ENCODE measurements at places on chromosomes 6 and 20. TPM values are rescaled to one million over a fixed set of nuclear protein-coding genes. Genes with fewer than 3 reads are reported as not detected.
A peak's percentile ranks its signal among the peaks of the same experiment; 100 is the strongest.

The GMPR gene
- polyA plus RNA-seq, result 64.0 TPM

DNA sequence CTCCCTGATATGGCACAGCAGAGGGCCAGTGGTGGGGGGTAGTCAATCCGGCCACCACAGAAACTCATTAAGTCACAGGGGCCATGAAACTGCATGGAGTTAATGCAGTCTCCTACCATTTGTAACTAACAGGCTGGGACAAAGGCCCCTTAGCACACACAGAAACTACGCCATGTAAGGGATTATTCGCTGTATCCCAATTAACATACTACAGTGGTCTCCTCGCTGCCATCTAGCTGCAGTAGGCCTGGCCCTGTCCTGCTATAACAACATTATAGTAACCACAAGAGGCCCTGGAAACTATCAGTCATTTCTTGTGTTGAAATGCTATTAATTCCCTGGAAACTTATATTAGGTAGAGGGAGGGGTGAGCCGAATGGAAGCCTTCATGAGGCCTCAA, 72.3 kb upstream of the CCN2 start:
- no peak for DNase-seq

DNA sequence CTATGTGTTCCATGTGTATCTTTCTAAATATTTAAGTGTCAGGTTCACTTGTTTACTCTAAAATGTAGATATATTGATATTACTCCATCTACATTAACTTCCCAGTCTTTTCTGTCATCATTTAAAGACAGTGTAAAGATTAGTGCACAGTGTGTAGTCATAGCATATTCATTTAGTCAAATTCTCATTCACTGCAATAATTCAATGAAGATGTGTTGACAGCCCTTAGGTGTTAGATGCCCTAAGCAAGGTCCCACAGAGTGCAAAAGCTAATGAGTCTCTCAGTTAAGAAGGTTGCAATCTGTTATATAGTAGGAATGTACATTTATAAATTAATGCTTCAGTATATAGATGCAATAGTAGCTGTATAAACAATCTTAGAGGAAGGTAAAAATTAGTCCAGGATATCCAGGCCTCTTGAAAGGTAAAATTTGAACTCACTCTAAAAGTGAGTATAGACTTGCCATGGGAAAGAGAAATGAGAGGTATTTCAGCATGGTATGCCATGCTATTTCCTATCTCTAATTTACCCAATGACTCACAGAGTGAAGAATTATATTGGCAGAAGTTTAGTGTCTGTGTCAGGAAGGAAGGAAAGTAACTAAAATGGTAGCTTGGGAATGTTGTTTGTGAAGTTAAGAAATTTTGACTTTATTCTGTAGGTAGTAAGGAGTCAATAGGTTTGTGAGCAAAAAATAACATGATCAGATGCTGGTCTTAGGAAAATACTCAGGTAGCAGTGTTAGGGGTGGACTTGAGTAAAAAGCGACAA, 969.9 kb upstream of the CITED2 start:
- peak; percentile 70 for DNase-seq

DNA sequence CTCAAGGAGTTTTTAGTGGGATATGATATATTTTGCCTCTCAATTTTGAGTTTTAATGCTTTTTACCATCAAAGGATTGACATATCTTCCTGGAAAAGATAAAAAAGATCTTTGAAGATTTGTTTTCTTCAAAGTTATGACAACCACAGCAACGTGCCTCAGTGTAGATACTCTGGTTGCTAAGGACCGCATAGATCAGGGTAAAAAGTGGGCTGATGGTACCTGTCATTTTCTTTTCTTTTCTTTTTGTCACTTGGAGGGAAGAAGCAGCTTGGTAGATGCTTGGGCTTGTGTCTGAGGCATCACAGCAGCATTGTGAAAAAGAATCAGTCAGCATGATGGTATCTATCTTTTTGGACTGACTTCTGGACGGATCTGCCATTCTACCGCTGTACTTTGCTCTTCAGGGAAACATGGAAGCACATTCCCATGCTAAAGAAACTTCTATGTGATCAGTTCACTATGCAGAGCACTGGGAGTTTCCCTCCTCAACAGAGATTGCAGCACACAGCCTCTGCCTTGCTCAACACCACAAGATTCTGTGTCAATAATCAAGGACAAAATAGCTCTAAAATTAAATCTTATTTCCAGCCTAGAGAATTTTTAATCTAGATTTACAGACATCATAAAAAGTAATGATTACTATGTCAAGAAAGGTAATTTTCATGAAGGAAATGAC, 54.8 kb upstream of the SGK1 start:
- DNase-seq, result no peak

The COL21A1 gene
- polyA plus RNA-seq, result 0.11 TPM

The PMEPA1 gene
- 33.2 TPM for polyA plus RNA-seq

GRCh38 chr6:137177611-137178010, 4.2 kb upstream of the IL22RA2 start:
- no peak for DNase-seq

The DPPA5 gene
- polyA plus RNA-seq, result not detected

DNA sequence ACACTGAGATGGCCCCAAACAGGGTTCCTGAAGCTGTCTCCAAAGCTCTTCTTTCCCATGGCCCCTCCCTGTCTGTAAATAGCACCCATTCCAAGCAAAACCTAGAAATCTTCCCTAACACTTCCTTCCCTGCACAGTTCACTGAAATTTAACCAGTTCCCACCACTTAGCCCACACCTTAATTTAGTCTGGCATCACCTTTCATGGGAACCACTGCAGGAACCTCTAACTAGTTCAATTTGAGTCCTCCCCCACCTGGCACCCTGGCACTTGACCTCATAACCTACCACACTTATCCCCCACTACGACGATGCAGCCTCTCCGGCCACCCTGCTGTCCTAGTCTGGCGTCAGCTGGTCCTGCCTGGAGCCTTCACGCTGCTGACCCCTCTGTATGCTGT, 278.7 kb downstream of the GMDS start:
- no peak for DNase-seq

GRCh38 chr6:161242779-161243693, 30.8 kb downstream of the AGPAT4 start:
- no peak for DNase-seq

The EPHA7 gene
- not detected for polyA plus RNA-seq

DNA sequence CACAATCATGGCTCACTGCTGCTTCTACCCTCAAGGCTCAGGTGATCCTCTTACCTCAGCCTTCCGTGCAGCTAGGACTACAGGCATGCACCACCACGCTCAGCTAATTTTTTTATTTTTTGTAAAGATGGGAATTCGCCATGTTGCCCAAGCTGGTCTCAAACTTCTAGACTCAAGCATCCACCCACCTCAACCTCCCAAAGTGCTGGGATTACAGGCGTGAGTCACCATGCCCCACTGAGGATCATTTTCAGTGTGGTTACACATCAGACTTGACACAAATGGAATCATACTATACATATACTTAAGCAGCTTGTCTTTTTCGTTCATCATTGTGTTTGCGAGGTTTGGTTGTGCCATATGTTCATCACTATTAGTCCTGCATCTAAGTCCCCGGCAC, 26.6 kb downstream of the ZC3H12D start:
- no peak for DNase-seq

DNA sequence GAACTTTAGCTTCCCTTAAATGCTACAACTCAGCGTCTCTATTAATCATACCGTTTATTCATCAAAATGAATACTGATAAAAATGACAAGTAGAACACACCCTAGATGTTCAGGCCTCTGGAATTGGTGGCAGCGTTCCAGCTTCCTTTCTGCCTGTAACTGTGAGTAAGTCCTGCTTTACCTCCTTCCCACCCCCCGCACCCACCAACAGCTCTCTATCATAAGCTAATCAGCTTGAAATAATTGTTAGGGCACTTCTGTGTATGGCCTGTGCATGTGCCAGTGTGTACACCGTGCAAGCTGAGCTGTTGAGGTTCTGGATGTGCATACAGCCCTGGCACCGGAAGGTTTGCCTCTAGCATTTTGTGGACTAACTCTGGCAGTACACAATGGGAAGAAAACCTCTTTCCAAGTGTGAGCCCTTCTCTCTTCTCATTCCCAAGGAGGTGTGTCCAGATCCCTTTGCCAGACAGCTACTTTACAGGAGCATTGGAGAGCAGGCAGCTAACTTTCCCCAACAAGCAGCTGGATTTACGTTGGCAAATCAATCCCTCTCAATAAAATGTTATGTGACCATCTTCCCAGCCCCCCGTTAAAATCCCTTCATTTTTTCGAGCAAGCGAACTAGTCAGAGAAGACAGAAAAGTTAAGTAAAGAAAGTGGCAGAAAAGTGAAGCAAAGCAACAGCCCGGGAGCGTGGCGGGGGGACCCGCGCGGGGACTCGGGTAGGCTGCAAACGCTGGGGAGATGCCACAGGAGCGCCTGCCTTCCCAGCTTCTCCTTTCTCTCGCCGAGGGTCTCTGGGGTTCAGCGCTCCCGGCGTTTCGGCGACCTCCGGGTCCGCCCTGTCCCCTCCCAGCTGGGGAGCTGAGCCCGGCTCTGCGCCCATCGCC, 803 bp upstream of the ADGRG6 start:
- peak; percentile 93 for DNase-seq

The HMGN3 gene
- 40.1 TPM for polyA plus RNA-seq

The RCAN2 gene
- 0.07 TPM for polyA plus RNA-seq

DNA sequence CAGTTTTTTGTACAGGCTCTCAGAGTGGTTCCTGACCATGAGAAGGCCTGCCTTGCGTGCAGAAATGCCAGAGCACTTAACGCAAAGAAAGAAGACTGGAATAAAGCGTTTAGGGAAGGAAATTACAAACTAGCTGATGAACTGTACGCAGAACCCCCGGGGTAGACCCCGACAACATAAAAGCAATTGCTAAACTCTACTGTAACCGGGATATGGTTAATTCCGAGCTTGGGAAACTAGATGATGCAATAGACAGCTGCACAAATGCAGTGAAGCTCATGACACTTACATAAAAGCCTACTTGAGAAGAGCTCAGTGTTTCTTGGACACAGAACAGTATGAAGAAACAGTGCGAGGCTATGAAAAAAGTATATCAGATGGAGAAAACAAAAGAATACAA, 35.7 kb downstream of the CITED2 start:
- no peak for DNase-seq

GRCh38 chr6:106912091-106912490, 62.4 kb downstream of the CD24 start:
- DNase-seq, result no peak

DNA sequence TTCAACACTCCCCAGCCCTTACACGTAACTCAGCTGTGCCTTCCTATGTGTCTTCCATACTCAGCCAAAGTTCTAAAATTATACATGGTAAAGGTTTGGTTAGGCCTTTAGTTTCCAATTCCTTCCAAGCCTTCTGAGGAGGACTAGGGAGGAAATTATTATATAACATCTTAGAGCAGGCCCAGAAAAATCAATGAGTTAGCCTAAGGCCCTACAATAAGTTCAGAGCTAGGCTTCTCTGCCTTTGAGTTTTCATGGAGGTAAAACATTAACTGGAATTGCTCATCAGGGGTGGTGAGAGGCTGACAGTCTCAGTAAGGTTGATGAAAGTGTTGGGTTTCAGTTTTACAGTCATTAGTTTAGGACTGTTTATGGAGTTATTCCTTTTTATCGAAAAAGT, 286.0 kb downstream of the ADGB start:
- DNase-seq, result no peak

- peak; percentile 2 for DNase-seq
These were observed 871.5 kb downstream of the QKI start for GRCh38 chr6:164286011-164286410.

The TMC2 gene
- polyA plus RNA-seq, result not detected

- no peak for DNase-seq
These were observed 380.0 kb upstream of the MARCKS start for GRCh38 chr6:113476937-113477839.

DNA sequence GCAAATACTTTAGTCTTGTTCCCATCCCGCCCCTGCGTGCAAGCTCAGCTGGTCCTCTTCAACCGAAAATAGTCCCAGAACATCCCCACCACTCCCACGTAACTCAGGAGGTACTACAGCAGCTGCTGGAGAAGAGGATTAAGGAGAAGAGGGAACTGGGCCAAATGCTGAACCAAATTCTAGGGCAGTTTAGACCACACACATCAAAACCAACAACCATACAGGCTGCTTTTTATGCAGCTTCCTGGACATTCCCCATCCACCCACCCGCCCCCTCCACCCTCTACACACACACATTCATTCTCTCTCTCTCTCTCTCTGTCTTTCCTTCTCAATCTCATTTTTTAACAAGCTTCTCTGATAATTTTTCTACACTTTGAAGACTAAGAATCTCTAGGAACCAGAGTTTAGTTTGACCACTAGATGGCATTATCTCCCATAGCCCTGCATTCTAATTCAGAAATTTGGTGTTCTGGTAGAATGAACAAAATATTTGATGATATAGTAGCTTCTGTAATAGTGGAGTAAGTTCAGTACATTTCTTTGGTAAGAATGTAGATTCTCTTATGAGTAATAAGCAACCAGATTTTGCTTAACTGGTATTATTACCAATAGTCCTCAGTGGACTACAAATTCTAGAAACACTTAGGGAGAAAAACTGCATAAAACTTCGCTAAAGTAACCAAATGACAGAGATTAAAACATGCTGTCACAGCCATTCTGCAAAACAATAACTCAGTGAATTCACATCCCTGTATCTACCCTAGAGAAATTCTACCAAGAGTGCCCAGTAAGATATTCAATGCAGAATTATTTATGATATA, 52.1 kb upstream of the BEND6 start:
- DNase-seq, result peak; percentile 49

DNA sequence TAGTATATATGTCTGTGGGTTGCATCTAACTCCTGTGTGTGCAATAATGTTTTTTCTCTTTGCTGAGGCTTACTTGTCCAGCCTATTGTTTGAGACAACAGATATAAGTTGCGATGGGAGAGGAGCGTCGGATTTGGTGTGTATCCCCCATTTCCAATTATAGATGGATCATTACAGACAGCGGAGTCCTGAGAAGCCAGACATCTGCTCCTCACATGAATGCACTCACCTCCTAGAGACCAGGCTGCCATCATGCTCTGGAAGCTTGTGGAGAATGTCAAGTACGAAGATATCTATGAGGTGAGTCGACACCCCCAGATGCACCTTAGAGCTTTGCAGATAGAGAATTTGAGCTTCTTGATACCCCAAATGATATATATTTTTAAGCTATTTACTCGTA, at the start of gene TFAP2B:
TFAP2B (plus strand) TSS at position 199 of the 400 bp plus-strand sequence; CDS start at position 220, 21 bp downstream.
- DNase-seq, result no peak

The PDSS2 gene
- 6.3 TPM for polyA plus RNA-seq

DNA sequence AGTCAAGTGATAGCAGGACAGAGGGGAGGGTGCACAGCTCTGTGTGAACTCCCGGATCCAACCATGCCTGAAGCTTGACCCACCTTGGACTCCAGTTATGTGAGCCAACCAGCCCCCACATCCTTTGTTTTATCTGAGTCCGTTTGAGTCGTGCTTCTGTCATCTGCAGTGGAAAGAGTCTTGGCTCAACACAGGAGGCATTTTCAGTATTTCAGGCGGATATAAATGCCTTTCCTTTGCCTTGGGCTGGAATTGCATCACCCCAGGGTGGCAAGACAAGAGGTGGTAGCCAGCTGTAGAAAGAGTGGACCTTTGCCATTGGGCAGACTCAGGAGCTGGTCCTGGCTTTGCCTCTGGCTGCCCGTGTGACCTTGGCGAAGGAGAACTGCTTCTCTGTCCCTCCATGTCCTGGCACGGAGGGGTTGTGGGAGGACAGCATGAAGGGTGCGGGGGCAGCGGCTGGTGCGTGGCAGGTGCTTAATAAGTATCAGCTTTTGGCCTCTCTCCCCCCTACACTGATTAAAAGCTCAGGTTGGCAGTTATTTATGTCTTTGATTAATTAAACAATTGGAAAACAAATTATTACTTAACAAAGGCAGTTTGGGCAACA, 42.6 kb upstream of the APCDD1L start:
- no peak for DNase-seq

- DNase-seq, result peak; percentile 37
These were observed 39.9 kb downstream of the JARID2 start for GRCh38 chr6:15285682-15286294.

GRCh38 chr6:1482381-1483166, 93.2 kb downstream of the FOXF2 start:
- no peak for DNase-seq

GRCh38 chr6:151408858-151409257, 17.5 kb upstream of the ZBTB2 start:
- DNase-seq, result no peak
